ENCODE measurements at places on chromosomes 3 and 15. TPM values are rescaled to one million over a fixed set of nuclear protein-coding genes. Genes with fewer than 3 reads are reported as not detected.

The TMOD2 gene
- total RNA-seq, result 41.9 TPM

The PLCB2 gene
- total RNA-seq, result not detected

The RHCG gene
- total RNA-seq, result not detected

The PATL2 gene
- total RNA-seq, result 0.09 TPM

The RAB43 gene
- total RNA-seq, result 63.6 TPM

The BTD gene
- 39.7 TPM for total RNA-seq

The LYZL4 gene
- not detected for total RNA-seq

The DUOXA1 gene
- not detected for total RNA-seq

The VWA5B2 gene
- not detected for total RNA-seq

The PTPRG gene
- 13.6 TPM for total RNA-seq

The ACKR4 gene
- total RNA-seq, result 0.09 TPM

The NRG4 gene
- total RNA-seq, result not detected

The POPDC2 gene
- 0.17 TPM for total RNA-seq

Data from dermis lymphatic vessel endothelial cell (primary cell).